ENCODE measurements at places on chromosomes 12 and 14.

DNA sequence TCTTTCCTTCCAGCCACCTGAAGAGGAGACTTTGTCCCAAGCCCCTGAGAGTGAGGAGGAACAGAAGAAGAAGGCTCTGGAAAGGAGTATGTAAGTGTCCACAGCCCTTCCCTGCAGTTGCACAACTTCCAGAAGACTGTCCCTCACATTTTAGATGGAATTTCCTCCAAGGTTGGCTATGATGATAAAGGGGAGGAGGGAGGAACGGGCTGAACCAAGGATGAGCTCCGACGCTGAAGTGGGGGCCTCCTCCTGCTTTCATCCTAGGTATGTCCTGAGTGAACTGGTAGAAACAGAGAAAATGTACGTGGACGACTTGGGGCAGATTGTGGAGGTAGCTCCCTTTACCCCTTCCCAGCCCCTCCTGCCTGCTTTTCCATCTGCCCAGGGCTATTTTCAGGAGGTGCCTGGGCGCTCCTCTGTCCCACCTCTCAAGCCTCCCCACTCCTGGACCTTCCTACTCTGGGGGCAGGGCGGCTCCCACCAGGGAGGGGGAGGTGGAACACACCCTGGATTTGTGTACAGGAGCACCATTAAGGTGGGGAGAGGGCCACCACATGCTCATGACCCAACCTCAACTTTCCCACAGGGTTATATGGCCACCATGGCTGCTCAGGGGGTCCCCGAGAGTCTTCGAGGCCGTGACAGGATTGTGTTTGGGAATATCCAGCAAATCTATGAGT lies 2.3 kb downstream of the ARHGEF25 start:
- DNase-seq = no peak

DNA sequence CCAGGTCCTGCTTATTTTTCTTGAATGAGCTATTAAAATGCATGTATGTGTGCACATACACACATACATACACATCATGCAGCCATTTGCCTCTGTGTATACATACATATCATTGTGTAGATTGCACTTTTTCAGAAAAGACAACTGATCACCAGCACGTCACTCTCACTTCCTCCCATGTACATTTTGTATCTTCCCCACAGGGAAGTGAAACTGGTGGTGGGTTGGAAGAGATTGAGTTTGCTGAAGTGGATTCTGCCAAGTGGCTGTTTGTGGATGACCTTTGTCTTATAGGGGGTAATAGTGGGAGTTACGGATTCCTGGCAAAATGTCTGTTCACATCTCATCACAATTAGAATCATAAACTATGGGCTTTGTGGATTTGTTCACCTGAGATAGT lies 448.6 kb downstream of the RAD51B start:
- no peak for DNase-seq

GRCh38 chr14:100115726-100116125 lies 43.7 kb downstream of the DEGS2 start:
- no peak for DNase-seq

DNA sequence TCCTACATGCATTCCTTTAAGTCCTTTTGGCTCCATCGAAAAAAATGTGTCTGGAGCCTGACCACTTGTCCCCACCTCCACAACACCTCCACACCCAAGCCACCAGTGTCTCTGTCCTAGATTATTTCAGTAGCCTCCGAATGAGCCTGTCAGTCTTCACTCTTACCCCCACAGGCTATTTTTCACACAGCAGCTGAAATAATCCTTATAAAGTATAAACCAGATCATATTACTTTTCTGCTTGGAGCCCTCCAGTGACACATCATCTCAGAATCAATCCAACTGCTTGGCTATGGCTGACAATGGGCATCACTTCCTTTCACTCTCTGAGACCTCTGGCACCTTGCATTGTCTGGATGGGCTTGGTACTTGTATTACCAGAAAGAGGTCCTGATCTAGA lies 44.9 kb downstream of the BBS10 start:
- no peak for DNase-seq

DNA sequence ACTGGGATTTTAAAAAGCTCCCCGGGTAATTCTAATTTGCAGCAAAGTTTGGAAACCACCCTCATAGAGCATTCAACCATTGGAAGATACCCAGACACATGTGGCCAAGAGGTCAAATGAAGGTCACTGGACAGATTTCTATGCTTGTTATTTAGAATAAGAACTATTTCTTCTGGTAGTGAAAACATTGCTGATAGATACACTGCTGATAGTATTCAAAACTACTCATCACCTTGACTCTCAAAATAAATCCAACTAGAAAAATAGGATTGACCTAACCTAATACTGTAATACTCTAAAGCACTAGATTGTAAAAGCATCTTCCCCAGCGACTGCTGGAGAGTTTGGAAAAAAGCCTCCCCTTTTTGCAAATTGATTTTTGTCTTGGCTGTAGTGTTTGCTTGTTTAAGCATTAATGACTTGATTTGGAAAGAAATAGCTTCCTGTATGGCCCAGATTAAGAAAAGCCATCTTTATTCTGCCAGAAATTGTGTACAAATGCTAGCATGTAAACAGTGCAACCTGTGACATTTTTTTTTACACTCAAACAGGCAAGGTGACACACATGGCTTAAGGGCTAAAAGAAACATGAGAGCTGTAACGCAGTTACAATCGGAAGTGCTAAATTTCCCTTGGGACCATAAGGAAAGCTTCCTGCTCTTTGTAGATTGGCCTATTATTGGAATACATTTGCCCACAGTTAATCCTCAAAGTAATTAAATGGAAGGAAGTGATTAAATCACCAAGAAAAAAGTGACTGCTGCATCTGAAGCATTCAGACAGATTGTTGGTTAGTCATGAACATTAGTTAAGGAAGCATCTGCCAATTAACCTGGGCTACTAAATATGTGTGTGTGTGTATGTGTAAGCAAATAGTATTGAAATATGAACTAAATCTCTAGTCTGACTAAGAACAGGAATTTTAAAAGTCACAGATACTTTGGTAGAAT lies 356.5 kb upstream of the ATP2B1 start:
- no peak for DNase-seq

DNA sequence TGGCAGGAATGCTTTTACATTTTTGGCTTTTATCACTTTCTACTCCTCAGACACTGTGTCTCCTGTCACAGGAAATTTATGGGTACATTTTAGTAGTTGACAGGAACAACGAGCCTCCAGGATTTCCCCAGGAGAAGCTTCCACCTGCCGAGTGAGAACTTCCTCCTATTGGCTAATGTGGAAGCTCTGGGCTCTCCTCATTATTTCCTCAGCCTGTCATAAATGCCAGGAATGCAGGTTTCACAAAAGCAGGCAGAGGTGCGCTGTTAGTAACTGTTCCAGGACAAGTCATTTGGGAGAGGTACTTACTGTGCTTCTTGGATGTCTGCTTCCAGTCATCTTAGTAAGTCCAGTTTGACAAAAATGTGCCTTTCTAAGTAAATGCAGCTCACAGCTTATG lies 19.1 kb upstream of the DCP1B start:
- no peak for DNase-seq

- no peak for DNase-seq
Measured at GRCh38 chr14:94929354-94929753, 159.4 kb upstream of the GSC start.

DNA sequence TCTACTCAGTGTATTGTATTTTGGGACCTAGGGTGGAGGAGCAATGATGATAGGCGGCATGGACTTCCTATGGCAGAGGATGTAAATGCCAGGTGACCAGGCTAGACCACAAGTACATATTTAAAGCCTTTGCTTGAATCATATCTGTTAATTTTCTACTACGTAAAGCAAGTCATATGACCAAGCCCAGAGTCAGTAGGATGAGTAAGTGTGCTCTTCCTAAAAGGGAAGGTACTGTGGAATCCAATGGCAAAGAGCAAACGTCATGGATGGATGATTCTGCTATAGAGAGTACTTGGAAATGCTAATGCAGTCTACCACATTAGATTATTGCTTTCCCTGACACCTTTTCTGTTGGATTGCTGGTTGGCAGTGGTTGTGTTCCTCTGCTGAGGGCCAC lies 16.8 kb downstream of the GPATCH2L start:
- DNase-seq = no peak

DNA sequence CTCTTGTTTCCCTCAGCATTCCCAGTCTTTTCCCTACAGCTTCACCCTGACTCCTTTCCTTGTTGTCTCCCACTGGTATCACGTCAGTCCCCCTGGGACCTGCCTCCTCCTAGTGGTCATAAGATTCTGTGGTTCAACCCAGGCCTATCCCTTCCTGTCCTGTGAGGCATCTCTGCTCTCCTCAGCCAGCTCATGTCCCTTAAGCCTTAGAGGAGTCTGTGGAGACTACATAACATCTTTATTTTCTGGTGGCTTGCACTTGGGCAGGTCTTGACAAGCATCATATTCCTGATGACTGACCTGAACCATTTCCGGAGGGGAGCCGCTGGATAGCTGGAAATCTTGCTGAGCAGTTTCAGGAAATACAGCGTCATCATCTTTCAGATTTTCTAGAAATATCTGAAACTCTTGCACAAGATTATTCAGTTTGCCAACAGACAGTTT lies 688 bp downstream of the C12orf71 start:
- DNase-seq = no peak

DNA sequence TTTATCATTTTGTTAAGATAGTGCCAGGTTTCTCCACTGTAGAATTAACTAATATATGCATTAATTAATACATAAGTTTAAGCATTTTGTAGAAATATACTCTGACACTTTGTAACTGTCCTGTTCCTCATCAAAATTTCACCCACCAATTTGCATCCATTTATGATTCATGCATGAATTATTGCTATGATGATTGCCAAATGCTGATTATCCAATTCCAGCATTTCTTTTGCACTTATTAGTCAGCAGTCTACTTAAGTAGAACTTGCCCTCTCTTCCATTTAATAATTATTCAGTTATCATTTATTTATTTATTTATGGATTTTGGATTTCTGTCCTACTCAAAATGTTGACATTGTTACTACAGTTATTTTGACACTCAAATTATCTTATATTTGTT lies 72.2 kb downstream of the SLC6A15 start:
- DNase-seq = no peak

DNA sequence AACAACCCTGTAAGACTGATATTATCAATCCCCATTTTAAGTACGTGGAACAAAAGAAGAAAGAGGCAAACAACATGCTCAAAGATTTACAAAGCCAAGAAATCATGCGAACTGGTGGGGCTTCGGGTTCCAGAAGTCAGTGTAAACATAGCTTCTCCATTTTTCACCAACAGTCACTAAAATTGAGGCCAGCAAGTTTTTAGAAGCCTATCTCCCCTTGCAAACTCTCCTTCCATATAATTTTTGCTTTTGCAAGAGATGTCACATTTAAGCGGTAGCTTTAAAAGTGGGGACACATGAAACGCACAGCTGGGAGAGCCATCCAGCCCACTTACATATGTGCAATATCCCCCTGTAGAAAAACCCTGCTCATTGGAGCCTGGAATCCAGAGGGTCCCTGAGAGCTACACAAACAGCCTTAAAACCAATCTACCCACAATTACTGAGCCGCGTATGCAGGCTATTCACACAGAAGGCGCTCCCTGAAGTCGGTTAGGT lies 797 bp downstream of the SLC11A2 start:
- no peak for DNase-seq

GRCh38 chr12:95582230-95583058 lies 31.2 kb upstream of the USP44 start:
- DNase-seq = no peak

- DNase-seq = no peak
Measured at GRCh38 chr12:28027947-28028724, 55.6 kb upstream of the PTHLH start.

DNA sequence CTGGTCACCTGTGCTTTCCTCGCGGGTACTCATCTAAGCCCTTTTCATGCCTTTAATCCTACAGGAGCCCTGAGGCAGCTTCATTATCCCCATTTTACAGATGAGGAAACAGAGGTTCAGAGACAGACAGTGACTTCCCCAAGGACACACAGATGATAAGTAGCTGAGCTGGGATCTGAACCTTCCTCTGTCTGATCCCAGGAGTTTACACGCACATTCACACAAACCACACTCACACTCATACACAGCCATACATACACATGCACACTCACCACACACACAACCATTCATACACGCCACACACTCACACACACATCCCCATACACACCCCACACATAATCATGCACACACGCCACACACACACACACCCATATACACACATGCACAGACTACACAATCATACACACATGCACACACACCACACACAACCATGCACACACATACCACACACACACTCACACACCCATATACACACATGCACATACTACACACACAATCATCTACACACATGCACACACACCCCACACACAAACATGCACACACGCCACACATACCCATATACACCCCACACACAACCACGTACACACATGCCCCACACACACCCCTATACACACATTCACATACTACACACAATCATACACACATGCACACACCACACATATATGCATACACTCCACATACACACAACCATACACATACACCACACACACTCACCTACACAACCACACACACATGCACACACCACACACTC lies 2.7 kb downstream of the TMEM119 start:
- DNase-seq = no peak

DNA sequence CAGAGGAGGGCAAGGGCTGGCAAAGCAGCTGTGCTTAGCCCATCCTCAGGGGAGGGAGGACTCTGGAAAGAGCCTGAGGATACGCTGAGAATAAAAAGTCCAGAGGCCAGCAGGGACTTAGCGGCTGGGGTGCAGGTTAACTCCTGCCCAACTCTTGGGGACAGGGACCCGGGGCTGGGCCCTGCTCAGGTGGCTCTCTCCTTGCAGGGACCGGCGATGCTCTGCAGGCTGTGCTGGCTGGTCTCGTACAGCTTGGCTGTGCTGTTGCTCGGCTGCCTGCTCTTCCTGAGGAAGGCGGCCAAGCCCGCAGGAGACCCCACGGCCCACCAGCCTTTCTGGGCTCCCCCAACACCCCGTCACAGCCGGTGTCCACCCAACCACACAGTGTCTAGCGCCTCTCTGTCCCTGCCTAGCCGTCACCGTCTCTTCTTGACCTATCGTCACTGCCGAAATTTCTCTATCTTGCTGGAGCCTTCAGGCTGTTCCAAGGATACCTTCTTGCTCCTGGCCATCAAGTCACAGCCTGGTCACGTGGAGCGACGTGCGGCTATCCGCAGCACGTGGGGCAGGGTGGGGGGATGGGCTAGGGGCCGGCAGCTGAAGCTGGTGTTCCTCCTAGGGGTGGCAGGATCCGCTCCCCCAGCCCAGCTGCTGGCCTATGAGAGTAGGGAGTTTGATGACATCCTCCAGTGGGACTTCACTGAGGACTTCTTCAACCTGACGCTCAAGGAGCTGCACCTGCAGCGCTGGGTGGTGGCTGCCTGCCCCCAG lies 2.8 kb downstream of the B3GNT4 start:
- DNase-seq = no peak

GRCh38 chr12:95674163-95674562 lies 116.4 kb downstream of the NTN4 start:
- no peak for DNase-seq

GRCh38 chr14:102602421-102603292 lies 10.2 kb downstream of the RCOR1 start:
- no peak for DNase-seq
